C1 segment of cervical spinal cord (tissue), 14 donors: ENCODE measurements at places on chromosomes 3 and 15.

DNA sequence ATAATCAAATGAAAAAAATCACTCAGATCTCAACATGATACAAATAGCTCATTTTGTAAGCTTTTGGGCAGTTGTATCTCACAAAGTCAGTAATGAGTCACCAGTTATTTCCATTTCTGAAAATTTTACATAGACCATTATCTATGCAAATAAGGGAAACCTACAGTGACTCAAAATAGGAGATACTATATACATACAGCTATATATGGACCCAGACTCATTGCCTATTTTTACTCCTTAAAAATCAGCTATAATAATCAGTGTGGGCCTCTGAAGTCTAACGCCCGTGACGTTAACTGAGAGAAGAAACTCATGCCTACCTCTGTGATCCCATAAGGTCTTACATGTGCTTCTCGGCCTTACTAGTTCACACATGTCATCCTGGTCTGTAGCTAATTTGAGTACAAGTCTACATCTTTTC lies 31.6 kb downstream of the LRIG1 start:
- no peak for DNase-seq

DNA sequence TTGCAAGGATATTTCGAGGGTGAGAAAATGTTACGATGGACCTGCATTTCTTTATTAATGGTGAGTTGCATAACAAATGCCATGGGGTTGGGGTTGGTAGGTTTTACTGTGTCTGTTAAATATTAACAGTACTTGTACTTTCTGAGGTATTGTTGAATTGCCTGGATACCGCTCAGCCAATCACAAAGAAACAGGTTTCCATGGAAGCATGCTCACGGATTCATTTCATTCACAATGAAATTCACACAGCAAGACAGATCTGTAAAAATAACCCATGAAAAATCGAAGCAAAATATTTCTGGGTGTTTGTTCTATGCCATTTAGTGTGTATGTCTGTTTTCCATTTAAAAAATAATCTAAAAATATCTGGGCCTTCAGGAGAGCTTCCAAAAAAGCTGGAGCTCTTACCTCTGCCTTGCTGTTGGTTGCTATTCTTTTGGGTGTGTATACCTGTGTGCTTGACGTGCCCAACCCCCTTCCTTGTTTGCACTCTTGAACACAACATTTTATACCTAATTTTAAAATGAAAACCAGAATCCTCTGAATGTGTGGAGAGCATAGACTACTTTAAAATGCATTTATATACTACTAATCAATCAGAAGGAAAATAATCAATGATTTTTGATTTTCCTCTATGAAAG lies 479.8 kb upstream of the TBL1XR1 start:
- no peak for DNase-seq

DNA sequence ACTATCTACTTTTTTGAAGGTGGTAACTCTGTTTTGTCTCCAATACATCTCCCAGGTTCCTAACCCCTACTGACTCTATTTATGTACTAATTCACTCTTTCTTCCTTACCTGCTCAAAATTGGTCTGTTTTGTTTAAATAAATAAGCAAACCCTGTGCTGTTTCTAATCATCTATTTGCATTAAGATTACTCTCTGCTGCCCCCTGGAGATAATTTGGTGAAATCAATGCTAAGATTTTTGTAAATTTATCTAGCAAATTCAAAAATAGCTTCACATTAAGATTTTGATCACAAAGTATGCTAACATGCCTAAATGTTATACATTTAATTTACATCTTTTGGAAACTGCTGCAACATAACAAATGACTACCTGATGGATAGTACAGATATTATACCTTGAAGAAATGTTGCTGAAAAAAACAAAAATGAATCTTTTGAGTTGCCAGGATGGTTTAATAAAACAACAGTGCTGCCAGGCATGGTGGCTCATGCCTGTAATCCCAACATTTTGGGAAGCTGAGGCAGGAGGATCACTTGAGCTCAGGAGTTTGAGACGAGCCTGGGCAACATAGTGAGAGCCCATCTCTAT lies 4.4 kb upstream of the CD200R1 start:
- DNase-seq, result no peak

- no peak for DNase-seq
Observed at GRCh38 chr15:100940767-100941379, 21.7 kb downstream of the LRRK1 start.

DNA sequence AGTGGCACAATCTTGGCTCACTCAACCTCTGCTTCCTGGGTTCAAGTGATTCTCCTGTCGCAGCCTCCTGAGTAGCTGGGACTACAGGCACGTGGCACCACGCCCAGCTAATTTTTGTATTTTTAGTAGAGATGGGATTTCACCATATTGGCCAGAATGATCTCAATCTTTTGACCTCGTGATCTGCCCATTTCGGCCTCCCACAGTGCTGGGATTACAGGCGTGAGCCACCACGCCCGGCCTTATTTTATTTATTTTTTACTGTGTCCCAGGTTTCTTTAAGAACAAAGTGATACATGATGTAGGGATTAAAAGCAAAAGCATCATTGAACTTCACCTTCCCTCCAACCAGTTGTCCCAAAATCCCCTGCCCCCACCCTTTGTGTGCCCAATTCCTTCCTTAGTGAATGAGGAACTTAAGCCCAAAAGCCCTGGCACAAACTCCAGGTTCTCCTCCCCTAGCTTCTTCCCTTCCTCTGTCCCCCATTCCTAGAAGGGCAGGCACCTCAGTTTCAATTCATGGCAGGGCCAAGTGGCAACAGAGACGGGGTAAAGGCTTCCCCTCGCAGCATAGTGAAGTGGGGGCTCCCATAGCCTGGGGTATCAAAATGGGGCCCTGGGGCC lies 23.7 kb upstream of the RPN1 start:
- DNase-seq, result no peak

- DNase-seq, result no peak
Observed at GRCh38 chr3:144109944-144110343, 138.3 kb downstream of the DIPK2A start.

- DNase-seq, result no peak
Observed at GRCh38 chr3:109316162-109316730, at the start of gene DPPA2. Gene DPPA2, minus strand, starts transcription at chr3:109316517. Its CDS starts 1,975 bp downstream, at chr3:109314542.

GRCh38 chr15:59420986-59421618 lies 16.9 kb upstream of the FAM81A start:
- DNase-seq, result no peak

DNA sequence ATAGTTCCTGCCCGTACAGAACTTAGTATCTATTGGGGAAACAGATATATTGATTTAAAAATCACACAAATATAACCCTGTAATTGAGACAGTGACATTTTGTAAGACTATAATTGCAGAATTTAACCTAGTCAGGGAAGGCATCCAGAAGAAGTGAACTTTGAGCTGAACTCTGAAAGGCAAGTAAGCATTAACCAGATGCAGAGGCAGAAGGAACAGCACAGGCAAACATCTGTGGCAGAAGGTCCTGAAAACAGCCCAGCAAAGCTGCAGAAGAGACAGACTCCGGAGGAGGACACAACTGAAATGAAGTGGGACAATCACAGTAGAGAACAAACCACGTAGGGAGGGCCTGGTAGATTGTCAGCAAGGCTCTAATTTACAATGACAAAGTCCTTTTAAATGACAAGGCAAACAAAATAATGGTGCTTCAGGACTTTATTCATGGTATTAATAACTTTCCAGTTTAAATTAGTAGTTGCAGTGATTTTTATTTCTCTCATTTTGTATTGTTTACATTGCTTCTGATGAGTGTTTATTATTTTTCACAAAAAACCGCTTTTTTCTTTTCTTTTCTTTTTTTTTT lies 14.5 kb downstream of the BCL2A1 start:
- no peak for DNase-seq

DNA sequence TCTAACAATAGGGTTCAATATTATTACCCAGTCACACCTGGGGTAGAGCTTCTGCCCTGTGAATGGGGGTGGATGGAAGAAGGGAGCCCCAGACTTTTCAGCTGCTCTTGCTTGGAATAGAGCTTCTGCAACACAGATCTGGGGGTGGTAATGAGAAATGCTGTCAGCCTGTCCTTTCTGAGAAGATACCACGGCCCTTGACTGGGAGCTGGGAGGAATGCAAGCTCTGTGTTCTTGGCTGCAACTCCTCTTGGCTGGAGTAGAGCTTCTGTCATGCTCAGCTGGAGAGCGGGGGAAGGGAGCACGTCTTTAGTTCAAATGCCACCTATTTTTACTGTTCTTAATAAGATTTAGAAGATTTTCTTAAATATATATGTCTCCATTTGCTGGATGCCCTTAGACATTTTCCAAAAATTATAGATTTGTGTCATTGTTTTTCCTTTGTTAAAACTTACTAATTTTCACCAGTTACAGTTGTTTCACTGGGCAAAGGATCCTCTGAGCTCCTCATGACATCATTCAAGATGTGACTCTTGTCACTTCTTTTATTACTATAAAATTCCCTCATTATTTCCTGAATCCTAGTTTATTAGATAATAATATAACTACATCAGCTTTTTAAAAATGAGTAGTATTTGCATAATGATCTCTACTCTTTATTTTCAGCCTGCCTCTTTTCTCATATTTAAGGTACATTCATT lies 180.0 kb upstream of the TGFBR2 start:
- peak; percentile 18 for DNase-seq

- DNase-seq, result no peak
Observed at GRCh38 chr3:36494461-36495109, 114.3 kb downstream of the STAC start.

GRCh38 chr3:152236716-152237115 lies 32.0 kb upstream of the MBNL1 start:
- DNase-seq, result no peak

GRCh38 chr15:86021281-86022264 lies 58.1 kb upstream of the AGBL1 start:
- DNase-seq, result no peak

DNA sequence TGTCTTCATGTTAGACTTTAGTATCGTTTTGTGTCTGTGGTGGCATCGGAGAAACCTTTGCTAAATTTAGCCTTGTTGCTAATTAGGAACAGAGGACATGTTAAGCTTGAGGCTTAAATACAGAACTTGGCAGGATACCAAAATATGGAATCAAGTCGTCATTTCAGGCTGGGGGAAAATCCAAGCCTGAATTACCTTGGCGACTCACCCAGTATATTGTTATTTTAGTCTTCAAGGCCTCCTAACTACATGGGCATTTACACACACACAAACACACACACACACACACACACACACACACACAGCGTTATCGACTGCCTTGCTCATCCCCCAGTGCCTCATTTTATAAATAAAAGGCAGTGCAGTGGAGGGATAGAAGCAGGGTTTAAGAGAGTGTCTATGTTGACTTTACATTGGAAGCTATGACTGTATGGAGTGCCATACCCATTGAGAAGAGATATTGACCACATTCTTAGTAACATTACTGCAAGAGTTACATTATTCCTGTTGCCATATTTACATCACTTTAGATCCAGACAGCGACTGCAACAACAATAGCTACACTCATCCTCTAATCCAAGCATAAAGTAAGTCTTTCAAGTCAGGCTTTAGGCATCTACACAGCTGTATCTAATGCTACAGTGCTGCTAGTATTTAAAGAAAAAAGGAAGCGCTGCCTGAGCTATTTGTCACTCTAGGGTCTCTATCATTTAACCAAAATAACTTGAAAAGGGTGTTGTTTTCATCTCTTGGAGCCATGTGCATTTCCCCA lies 210.8 kb upstream of the SEMA6D start:
- DNase-seq, result no peak

DNA sequence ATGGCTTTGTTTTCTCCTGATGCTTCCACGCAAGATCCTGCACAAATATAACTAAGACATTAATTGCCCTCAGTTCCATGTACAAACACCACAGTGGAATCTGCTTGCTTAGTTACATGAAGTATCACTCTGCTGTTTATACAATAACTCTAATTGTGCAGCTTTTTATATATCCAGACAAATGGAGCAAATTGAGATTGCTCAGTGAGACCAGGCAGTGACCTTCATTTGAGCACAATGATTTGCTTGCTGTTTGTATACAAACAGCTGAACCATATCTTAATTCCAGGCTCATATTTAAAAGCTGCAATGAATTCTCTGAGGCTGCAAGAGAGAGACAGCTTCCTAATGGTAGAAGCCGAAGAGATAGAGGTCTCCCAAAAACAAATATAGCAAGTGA lies 243.7 kb downstream of the CADPS start:
- no peak for DNase-seq

GRCh38 chr15:76941636-76942035 lies 10.1 kb downstream of the RCN2 start:
- DNase-seq, result no peak

DNA sequence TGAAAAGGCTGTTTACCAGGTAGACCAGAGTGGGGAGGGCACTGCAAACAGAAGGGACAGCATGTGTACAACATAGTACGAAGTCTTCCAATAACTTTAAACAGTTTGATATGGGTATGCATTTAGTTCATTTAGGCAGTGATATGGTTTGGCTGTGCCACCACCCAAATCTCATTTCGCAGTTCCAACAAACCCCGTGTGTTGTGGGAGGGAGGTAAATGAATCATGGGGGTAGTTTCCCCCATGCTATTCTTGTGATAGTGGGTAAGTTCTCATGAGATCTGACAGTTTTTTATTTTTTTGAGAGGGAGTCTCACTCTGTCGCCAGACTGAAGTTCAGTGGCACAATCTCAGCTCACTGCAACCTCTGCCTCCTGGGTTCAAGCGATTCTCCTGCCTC lies 7.6 kb upstream of the RAMAC start:
- no peak for DNase-seq

GRCh38 chr15:69290346-69291164 lies 8.2 kb upstream of the PAQR5 start:
- no peak for DNase-seq

GRCh38 chr3:38337703-38338102 lies 8.9 kb upstream of the XYLB start:
- no peak for DNase-seq
